GF-D8 (cell line): ENCODE measurements at places on chromosomes 3 and 15.

- no peak for DNase-seq
These were observed 4.8 kb upstream of the MECOM start for GRCh38 chr3:169668072-169668956.

GRCh38 chr15:37135225-37135624, 34.9 kb upstream of the MEIS2 start:
- no peak for DNase-seq

GRCh38 chr3:178454726-178455125, 81.5 kb upstream of the KCNMB2 start:
- DNase-seq, result no peak

DNA sequence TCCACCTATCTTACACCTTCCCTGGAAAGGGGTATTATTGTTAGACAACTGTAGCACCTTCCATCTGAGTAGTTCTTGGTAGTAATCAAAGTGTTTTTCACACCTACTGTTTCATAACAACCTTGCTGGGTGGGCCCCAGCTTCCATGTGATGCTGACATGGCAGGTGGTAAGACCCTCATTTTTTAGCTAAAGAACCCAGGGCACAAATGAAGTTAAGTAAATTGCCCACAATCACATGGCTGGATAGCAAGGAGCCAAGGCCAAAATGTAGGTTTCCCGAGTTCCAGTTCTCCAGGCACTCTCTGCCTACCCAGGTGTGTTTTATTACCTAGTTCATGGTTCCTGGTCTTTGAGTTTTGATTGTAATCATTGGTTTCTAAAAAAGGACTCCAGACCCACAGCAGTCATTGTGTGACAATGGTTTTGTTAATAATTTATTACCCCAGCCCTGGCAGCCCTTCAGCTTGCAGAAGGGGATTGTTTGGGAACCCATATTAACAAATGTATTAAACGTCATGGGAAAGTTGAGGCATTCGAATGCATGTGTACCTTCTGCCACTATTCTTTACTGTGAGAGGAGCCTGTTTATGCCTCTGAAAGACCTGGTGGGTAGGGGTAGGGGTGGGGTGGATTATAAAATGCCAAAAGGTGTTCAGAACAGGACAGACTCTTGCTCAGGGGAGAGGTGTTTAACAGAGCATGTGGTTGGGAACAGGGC, 222.2 kb upstream of the BHLHE40 start:
- no peak for DNase-seq

DNA sequence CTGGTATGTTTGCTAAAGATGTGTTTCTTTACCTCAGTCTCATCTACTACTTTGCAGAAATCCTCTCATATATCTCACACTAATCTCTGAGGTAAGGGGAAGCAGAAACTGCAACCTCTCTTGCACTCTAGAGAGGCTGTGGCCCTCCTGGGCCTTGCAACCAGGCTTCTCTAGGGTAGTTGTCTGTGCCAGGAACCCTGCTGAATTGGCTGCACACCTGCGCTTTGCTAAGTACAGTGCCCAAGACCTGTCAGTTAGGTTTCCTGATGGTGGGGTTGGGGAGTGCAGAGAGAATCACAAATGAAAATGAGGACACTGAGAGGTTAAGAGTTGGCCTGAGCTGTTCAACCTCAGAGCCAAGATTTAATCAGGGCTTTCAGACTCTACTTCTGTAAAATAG, 117.2 kb upstream of the PLXNA1 start:
- DNase-seq, result no peak

GRCh38 chr15:40316931-40317330, 6.6 kb upstream of the INAFM2 start:
- no peak for DNase-seq

- DNase-seq, result no peak
These were observed 14.6 kb downstream of the MED12L start for GRCh38 chr3:151100076-151100475.

GRCh38 chr3:119340014-119340413, 45.8 kb downstream of the ARHGAP31 start:
- no peak for DNase-seq

DNA sequence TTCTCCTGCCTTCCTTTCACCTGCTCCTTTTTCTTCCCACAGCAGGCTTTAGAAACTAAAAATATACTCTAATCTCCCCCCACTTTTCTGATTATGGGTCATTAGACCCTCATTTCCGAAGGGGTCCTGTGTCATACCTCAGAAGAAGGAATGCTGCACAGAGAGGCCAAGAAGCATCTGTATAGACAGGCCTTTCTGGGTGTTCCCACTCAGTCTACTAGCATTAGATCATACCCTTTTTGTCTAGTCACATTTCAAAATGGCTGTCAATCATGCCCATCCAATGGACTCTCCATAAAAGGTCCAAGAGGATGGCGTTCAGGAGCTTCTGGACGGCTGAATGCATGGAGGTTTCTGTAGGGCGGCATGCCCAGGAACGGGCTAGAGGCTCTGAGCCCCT, 192.2 kb downstream of the SUCLG2 start:
- no peak for DNase-seq

DNA sequence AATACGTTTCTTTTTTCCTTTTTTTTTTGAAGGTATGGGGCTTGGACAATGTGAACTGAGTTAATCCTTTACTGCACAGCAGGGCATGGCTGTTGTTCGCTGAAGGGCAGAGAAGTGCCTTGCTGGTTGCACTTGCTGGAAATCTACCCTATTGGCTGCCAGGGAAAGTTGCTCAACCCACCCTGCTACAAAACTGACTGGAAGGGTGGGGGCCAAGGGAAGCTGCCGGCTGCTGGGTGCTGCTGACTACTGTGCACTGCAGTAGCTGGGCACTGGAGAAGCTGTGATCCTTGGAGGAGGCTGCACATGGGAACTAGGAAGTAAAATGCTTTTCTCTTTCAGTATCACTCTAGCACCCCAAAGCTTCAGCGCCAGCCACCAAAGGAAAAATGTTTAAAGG, 70.5 kb downstream of the ETV5 start:
- no peak for DNase-seq

DNA sequence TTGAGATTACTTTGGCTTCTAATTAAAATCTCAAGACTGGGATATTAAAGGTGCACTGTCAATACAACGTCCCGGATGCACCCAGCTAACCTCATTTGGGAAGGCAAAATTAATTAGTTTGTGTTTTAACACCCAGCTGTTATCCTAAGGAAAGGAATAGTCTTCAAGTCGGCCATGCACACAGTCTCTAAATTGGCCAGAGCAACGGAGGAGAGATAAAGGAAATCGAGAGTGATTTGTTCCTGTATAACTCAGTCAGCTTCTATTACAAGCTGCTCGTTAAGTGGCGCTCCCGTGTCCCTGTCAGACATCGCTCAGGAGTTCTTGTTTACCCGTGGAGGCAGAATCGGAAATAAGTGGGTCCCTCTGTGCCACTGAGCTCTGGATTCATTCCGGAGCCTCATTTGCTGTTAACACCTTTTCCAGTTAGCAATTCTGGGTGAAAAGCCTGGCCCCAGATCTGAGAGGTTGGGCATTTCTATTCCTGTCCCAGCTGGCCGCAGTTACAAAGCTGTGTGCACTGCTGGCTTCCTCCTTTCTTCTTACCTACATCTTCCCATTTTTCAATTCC, 63.9 kb downstream of the ST8SIA2 start:
- DNase-seq, result no peak

DNA sequence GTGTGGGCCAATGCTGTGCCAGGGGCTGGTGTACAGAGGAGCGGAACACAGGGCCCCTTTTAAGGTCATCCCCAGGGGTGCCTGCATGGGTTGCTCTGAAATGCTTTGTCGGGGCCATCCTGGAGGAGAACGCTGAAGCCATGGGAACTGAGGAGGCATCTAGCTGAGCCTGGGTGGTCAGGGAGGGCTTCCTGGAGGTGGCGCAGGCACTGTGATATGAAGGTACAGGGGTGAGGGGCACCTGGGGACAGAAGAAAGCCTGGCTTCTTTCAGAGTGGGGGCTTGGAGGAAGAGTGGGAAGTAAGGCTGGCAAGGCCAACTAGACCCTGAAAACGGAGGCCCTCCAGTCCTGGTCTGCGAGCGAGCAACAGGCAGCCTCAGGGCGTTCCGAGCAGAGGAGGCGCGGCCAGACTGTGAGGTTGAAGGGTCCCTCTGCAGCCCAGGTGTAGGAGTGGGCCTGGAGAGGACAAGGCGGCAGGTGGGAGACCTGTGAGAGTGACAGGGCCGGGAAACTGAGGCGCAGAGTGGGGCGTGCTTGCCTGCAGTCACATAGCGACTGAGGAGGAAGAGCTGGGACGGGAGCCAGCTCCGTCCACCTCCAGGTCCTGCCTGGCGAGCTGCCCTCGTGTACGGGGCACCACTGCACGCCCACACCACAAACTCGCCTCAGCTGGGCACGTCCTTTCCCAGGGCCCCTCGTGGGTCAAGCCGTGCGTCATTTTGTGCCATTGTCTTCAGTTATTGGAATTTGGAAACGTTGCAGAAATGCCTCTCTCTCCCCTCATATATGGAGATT, 4.1 kb downstream of the FBLN2 start:
- no peak for DNase-seq

GRCh38 chr3:57086201-57086600, 25.7 kb downstream of the SPATA12 start:
- no peak for DNase-seq

GRCh38 chr3:197896421-197896820, 53.6 kb upstream of the RPL35A start:
- DNase-seq, result no peak

- no peak for DNase-seq
These were observed 41.7 kb downstream of the MAP2K5 start for GRCh38 chr15:67584157-67584556.

DNA sequence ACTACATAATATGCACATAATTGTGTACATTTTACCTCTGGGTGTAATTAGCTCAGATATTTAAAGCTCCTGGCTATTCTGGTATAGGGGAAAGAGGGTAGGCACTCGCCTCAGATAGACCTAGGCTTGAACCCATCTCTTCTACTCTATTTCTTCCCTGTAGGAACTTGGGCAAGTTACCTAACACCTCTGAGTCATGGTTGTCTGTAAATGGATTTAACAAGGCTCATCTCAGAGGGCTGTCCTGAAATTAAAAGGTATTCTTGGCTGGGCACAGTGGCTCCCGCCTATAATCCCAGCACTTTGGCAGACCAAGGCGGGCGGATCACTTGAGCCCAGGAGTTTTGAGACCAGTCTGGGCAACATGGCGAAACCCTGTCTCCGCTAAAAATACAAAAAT, 30.7 kb downstream of the NANOGP8 start:
- no peak for DNase-seq

DNA sequence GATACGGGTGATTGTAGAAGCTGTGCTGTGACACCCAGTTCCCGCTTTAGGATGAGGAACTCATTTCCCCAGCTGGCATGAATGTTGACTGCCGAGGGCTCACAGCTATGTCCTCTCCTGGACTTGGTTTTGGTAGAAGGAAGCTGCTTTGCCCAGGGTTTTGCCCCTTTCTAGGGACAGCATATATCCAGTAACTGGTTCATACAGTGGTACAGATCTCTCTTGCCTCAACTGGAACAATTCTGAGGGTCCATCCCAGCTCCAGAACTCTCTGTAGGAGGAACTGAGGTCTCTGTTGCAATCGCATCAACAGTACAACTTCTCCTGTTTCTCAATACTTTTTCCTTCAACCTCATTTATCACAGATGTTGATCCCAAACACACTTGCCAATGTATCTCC, 54.5 kb upstream of the FNDC3B start:
- DNase-seq, result peak; percentile 96

- DNase-seq, result no peak
These were observed 50.4 kb upstream of the MED12L start for GRCh38 chr3:151035072-151035471.

DNA sequence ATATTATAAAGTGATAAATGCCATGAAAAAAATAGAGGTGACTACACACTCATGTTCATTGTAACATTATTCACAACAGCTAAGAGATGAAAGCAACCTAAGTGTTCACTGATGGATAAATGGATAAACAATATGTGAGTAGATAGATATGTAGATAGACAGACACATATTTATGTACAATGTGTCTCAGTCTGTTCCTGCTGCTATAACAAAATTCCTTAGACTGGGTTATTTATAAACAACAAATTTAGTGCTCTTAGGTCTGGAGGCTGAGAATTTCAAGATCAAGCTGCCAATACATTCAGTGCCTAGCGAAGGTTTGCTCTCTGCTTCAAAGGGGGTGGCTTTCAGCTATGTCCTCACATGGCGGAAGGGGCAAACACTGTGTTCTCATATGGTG, 312.5 kb downstream of the ZNF621 start:
- DNase-seq, result no peak

DNA sequence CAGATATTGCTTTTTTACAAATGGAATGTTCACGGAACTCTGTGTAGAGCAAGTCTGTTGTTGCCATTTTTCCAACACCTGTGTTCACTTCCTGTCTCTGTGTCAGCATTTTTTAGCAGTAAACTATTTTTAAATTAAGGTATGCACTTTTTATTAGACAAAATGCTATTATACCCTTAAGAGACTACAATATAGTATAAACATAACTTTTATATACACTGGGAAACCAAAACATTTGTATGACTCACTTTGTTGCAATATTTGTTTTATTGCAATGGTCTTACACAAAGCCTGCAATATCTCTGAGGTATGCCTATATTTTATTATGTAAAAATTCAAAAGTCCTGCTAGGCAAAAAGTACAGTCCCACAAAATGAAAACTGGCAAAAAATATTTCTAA, 39.8 kb upstream of the FGF7 start:
- no peak for DNase-seq

GRCh38 chr15:48426044-48426443, 94.8 kb downstream of the DUT start:
- DNase-seq, result no peak

GRCh38 chr3:42116466-42116865, 25.3 kb downstream of the TRAK1 start:
- no peak for DNase-seq

- DNase-seq, result no peak
These were observed 89.4 kb upstream of the ZBTB20 start for GRCh38 chr3:115236496-115236895.

- no peak for DNase-seq
These were observed 138.1 kb downstream of the GREM1 start for GRCh38 chr15:32855942-32856341.

GRCh38 chr15:85500060-85500708, 119.8 kb downstream of the AKAP13 start:
- no peak for DNase-seq

GRCh38 chr3:185313693-185314246, 49.2 kb upstream of the MAP3K13 start:
- no peak for DNase-seq

DNA sequence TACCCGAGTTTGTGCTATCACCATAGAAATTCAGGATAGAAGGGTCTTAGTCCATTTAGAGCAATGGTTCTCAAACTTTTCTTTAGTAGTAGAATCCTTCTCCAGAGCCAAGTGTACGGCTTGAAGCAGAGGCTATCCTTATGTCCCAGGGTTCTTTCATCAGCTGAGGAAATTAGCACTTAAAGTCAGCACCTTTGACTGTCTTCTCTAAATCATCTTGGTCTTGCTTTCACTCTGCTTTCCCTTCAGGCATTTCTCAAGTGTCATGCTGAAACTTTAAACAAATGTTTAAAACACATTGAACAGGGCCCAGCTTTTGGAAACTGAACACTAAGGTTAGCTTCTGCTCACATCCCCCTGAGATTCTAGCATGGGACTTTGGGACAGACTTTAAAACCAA, 78.2 kb downstream of the TM4SF4 start:
- no peak for DNase-seq
